Fibroblast of skin of scalp (primary cell): ENCODE measurements at places on chromosomes 1 and 21.

GRCh38 chr1:29962336-29962735 lies 726.0 kb downstream of the PTPRU start:
- no peak for DNase-seq

DNA sequence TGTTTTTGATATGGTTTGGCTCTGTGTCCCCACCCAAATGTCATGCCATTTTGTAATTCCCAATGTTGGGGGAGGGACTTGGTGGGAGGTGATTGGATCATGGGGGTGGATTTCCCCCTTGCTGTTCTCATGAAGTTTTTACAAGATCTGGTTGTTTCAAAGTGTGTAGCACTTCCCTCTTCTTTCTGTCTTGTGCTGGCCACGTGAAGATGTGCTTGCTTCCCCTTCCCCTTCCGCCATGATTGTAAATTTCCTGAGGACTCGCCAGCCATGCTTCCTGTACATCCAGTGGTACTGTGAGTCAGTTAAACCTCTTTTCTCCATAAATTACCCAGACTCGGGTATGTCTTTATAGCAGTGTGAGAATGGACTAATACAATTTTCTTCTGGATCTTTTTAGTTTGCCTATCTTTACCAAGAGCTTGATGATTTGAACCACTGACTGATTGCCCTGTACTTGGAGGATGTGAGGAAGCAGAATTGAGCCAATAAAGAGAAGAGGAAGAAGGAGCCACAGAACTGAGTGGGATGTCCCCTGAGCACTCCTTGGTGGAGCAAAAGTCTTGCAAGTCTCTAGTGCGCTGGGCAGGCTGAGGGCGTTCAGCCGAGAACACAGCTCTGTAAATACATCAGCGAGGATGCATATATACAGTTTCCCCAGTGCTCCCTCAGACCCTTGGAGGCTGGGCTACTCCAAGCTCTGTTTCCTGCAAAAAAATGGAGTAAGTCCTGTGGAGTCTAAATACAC lies 102.6 kb downstream of the CYYR1 start:
- DNase-seq, result no peak

- no peak for DNase-seq
These were observed 76.5 kb upstream of the TSPAN2 start for GRCh38 chr1:115165776-115166175.

DNA sequence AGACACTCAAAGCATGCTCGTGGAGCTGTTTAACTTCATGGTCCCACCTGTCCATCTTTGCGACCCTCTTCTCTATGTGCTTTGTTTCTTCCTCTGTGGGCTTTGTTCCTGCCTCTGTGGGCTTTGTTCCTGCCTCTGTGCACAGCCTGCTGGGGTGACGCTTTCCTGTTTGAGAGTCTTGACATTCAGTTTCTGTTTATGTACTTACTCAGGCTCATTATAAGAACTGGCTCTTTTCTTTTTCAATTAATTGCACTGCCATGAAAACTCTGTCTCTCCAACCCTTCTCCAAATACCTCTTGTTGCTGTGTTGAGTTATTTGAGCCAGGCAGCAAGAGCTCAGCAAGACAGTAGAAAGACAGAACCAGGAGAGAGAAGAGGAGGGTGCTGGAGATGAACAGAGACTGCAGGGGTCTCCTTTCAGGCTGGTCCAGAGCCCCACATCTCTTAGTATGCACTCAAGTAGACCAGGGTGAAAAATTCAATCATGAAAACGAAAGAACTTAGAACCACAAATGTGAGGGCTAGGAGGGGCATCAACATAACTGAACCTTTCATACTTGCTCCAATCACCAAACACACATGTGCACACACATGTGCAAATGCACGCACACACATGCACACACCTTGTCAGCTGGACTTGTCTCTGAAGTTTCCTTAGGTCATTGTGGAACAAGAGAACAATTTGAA lies 88.3 kb upstream of the SGIP1 start:
- no peak for DNase-seq

DNA sequence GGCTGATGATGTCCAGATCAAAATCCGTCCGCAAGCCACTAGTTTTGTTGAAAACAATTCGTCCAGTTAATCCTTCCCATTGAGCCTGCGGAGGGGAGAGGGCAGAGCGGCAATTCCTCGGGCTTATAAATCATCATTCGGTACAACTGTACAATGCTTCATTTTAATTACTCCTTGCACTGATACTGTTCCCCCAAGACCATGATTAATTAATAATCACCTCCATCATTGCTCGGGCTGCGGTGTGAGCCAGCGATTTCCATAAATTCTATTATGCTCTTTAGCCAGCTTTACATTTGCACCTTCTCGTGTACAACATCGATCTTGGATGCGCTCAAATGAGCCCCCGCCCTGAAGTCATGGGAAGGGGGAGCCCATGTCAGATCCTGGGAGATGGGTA lies 180.7 kb downstream of the GRIK3 start:
- DNase-seq, result no peak

DNA sequence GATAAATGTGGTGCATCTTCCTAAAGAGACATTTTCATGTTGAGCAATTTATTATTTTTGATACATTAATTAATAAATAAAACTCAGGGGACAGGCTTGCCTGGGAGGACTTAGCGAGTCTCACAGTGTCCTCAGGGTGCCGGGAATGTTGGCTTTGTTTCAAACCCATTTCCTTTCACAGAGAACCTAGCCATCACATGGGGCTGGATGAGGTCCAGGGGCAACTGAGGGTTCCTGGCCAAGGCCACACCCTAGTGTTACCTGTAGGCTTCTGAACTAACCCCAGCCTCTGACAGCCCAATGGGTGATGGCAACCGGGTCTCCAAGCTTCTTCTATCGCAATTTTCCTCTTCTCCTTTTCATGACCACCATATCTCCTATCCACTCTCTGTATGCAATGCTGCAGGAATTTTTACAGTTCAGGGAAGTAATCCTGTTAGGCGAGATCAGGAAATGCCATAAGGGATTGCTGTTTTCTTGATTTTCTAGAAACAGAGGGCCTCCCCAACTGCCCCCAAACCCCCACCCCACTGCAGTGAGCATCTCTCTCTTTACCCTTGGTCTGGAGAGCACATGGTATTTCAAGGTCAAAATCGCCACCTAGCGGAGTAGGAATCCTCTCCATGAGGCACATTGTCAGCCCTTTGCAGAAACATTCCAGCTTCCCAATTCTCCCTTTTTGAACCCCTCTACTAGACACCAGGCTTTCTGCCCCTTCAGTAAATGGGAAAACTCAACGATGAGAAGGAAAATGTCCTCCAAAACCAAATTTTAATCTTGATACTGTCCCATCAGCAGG lies 22.1 kb upstream of the SMYD3 start:
- no peak for DNase-seq

- DNase-seq, result no peak
These were observed 7.8 kb downstream of the ZC3H12A start for GRCh38 chr1:37482004-37482785.

- peak; percentile 36 for DNase-seq
These were observed 636 bp downstream of the VAMP4 start for GRCh38 chr1:171740987-171741871.

DNA sequence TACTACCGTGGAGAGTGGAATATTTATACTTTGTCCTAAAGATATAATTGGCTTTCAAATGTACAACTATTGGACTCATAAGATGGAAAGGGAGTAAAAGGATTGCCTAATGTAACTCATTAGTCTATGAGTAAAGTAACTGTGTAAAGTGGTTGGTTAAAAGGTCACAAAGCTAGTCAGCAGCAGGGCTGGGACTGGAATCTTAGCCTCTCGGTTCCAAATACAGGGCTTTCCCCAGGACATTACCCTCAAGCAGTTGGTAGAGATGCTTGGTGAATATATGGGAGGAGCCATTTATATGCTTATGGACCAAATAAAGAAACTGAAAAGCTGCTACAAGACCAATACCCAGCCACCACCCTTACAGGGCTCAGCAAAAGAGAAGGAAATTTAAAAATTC lies 283.7 kb downstream of the HLX start:
- no peak for DNase-seq

GRCh38 chr1:71039661-71040262 lies 7.9 kb downstream of the PTGER3 start:
- peak; percentile 81 for DNase-seq

DNA sequence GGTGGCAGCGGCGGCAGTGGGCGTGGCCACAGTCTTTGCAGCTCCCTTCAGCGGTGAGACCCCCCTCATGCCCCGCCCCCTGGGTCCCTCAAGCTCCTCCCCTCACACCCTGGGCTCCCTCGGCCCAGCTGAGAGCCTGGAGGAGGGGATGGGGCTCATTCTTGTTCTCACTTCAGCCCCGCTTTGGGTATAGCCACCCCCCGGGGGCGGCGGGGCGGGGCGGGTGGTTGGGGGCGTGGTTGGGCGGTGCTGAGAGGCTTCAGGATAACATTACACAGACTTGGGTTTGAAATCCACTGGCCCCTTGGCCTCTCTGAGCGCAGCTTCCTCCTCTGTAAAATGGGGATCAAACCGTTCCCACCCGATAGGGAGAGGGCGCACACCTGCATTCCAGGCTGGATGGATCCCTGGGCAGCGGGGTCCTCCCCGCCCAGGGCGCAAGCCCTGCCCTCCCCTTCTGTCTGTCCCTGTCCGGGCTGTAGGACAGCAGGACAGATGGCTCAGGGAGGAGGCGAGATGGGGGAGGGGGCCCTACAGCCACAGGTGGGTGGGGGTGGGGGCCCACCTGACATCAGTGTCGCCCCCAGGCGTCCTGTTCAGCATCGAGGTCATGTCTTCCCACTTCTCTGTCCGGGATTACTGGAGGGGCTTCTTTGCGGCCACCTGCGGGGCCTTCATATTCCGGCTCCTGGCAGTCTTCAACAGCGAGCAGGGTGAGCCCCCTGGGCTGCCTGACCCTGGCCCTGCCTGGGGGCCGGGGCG lies 5.1 kb downstream of the CLCNKA start:
- peak; percentile 44 for DNase-seq

DNA sequence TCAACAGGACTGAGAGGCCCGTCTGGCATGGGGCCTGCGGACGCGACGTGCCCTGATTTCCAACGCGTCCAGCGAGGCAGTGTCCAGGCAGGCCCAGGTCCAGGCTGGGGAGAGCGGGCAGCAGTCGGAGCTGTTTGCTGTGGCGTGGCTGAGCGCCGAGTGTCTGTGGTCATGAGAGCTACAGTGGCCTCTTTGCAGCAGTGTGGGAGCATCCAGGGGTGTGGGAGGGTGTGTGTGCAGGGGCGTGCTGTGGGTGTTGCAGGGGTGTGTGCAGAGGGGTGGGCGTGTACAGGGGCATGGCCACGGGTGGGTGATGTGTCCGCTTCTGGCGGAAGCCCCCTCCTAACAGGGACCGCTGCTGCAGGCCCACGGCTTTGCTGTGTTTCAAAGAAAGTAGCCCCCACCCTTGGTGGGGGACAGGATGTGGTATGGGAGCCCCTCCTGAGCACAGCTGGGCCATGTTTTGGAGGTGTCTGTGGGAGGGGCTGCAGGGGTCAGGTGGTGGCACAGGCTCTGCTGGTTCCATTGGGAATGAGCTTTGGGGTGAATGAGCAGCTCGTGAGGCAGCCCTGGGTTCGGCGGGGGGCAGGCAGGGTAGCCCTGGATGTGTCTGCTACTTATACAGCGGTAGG lies 17.7 kb downstream of the PLCH2 start:
- DNase-seq, result no peak

DNA sequence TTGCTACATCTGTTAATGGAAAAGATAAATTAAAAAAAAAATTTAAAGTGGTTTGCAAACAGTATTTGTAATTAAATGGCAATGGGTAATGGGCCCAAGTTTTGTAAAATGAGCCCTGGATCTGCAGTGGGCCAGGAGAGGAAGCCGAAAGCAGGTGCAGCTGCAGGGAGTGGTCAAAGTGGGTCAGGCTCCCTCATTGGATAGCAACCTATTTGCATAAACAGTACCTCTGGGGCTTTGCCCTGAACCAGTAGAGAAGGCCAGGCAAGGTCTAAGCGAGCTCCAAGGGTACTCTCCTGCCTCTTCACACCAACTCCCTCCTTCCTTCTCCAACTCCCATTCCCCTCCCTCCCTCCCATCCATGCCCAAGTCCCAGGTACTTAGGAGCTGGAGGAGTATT lies 138.9 kb downstream of the HMGB4 start:
- DNase-seq, result no peak

DNA sequence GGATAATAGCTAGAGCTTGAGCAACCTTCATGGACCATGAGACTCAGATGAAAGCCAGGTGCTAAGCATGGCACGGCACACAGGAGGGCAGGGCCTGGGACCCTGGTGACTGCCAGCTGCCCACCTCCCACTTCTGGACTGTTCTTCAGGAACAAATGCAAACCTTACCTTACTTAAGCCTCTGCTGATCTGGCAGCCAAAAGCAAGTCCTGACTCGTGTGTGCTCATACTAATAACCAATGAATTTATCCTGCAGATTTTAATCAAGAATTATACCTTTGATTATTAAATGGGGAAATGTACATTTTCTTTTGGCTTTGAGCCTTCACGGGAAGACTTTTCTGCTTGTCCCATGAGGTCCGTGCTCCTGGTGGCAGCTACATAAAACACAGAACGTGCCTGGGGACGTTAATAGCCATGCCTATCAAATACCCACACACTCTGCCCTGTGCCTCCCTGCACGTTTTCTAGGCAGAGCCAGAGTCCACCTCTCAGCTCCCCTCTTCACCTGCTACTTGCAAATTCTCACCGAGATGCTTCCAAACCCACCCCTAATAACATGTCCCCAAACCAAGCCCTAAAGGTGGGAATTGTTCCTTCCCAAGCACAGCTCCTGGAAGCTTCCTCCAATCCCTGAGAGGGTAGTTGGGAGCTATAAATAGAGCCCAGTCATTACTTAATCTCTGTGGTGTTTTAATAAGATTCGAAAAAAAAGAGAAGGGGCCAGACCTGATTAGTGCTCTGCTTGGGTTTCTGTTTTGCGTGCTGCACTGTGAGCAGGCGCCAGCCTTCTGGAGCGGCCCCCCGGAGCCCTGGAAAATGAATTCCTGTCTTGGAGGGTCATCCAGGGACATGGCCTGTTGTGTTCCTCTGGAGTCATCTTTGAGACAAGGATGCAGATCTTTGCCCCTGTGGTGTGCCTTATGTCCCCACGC lies 33.5 kb downstream of the SLC1A7 start:
- peak; percentile 82 for DNase-seq

GRCh38 chr1:173149887-173150286 lies 57.2 kb downstream of the TNFSF4 start:
- DNase-seq, result peak; percentile 24

GRCh38 chr1:167357305-167357704 lies 136.6 kb downstream of the POU2F1 start:
- DNase-seq, result no peak

DNA sequence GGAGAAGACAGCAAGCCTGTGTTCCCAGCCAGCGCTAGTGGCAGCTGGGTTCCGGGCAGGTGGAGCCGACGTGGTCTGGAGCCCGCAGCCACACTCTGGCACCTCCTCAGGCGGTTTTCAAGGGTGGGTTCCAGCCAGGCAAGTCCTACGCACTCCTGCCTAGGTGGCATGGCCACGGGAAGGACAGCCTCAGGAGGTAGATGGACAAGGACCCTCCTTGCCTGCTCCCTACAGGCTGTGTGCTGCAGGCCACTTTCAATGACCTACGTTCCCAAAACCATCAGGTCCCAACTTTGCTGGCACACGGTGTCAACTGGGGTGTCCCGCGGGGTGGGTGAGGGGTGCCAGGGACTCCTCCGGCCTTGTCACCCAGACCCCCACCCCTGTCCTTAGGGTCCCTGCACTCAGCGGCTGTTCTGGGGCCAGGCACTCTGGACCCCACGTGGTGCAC lies 6.7 kb upstream of the PTGER3 start:
- no peak for DNase-seq
